ENCODE measurements at places on chromosomes 12 and 14.

DNA sequence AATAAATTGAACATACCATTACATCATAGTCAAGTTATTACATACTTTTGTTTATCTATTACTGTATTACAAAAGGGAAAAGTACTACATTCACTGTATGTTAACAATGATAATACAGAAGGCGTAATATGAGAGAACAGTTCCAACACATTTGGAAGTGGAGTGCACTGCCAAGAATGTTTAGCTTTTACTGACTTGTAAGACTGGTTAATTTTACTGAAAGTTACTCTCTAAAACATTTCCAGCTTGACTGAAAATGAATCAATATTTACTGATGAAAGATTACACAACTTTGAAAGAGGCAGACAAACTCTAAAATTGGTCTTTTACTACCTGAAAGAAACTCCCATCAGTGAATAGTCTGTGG, 728.5 kb downstream of the FSCB start:
- no peak for DNase-seq

DNA sequence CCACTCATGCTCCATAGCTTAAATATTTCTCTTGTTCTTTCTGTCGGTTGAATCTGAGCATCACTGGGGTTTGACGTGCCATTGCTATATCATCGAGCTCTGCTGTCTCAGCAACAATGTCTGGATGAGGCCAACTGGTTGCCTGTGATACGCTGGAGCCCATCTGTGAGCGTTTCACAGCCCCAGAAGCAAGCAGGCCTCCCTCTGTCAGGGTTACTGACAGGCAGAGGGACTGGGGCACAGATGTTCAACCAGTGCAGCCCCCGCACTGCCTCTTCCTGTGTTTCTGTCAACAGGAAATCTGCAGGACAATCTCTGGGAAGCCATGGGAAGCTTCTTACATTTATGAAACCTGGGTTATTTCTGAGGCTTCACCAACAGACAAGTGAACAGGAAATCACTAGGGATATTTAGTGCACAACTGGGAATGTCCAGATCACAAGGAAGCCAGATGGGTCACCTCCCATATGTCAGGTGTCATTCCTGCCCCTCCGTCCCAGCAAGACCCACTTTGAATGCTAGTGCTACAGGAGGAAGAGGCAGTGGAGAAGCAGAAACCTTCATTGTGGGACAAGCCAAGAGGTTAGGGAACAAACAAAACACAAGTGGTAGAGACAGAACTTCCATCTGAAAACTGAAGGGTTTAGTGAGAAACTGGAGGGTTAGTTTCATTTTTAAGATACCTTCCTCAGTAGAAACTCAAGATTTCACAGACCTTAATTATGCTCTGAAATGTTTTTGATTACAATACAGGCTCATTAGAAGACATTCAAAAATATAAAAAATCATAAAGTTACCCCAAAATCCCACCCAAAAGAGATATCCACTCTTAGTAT, 24.1 kb downstream of the DMAC2L start:
- DNase-seq = peak; percentile 85

DNA sequence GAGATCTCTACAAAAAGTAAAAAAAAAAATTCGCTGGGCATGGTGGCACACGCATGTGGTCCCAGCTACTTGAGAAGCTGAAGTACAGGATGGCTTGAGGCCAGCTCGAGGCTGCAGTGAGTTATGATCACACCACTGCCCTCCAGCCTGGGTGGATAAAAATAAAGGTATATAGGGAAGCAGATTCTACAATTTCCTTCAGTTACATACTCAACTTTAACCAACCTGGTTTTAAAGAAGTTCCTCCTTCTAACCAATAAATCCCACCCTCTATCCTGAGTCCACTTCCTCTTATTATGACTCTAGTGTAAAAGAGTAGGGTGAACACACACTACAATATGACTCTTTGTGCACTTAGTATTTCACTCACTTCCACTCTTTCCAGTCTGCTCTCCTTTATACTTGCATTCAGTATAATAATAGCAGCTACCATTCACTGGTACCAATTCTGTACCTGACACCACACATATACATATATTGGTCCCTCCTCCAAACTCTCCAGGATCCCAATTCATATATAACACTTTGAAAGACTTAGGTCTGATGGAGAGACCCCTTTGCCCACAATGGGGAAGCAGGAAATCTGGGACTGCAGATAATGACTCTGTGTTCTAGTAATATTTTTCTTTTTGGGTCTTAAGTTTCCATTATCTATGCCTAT, 2.3 kb downstream of the ARF3 start:
- DNase-seq = no peak

GRCh38 chr14:22152161-22152870, 436.7 kb downstream of the DAD1 start:
- DNase-seq = no peak

- DNase-seq = no peak
Measured at GRCh38 chr12:47112679-47113078, 32.9 kb upstream of the AMIGO2 start.

- no peak for DNase-seq
Measured at GRCh38 chr12:85831327-85831990, 4.8 kb downstream of the RASSF9 start.

- peak; percentile 4 for DNase-seq
Measured at GRCh38 chr12:124898200-124898922, 16.1 kb downstream of the UBC start.

GRCh38 chr12:116498471-116498870, 60.7 kb upstream of the MAP1LC3B2 start:
- no peak for DNase-seq

DNA sequence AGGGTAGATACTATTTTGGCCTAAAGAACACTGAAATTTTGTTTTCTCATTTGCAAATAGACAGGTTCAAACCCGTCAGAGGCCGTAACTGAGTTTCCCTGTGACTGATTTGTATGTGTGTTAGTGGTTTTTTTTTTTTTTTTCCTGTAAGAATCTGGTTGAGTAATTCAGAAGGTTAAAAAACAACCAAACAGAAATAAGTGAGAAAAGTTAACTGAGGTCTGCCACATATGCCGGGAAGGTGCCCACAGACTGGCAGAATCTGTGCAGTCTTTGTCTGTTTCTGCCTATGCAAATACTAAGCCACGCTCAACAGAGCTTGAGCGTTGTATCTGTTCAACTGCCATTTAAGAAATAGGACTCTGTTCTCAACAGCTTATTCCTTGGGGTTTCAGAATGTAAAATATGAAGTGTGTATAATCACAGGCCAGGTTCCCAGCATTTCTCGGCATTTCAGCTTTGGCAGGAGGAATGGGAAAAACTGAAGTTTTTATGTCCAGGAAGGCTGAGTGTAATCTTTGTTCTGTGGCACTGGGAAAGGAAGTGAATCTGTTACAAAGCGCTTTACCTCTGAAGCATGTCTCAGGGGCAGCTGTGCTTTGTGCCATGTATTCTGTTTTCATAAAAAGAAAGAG, 181.9 kb downstream of the PRKCH start:
- DNase-seq = no peak

GRCh38 chr12:89552376-89552775, 26.5 kb upstream of the POC1B start:
- no peak for DNase-seq

GRCh38 chr12:56645201-56645716, 525 bp downstream of the ATP5F1B start:
- no peak for DNase-seq

DNA sequence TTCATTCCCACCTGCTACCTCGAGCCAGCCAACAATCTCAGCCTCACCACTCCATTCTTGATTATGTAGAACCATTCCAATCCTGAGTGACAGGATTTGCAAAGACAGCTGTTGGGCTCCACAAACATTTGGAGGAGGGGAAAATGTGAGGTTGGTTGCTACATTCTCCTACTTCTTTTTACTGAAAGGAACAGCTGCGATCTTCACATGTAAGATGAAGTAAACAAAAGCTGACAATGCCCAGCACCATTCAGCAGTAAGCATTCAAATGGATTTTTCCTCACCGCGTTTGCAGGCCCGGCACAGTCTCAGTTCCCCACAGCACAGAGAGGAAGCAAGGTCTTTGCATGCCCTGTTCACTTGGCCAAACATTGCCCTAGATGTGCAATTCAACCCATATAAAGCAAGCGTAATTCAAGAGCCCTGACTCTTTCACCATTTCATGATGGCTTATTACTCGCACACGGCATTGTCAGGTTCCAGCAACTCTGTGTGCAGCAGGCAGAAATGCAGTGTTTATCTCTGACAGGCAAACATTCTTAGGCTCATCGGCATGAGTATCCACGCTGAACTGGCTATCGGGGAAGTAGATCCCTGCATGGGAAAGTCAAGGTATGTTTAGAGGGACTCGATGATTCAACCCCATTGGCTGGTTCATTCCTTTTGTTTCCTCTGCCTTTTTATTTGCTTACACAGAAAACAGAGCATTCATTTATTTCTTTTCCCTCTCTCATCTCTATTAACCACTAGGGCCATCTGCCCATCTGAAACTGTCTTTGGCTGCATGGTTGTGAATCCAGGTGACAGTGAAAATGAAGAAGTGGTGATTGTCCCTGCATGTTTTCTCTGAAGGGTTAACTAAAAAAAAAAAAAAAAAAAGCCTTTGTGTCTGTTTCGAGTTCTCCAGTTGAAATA, 236.1 kb upstream of the PLEKHG7 start:
- DNase-seq = peak; percentile 57

- no peak for DNase-seq
Measured at GRCh38 chr12:107526555-107527180, 158.9 kb upstream of the PWP1 start.

GRCh38 chr12:53480491-53481442, 18.5 kb downstream of the MAP3K12 start:
- DNase-seq = no peak

- peak; percentile 10 for DNase-seq
Measured at GRCh38 chr14:100239840-100240667, 1.1 kb downstream of the YY1 start.

DNA sequence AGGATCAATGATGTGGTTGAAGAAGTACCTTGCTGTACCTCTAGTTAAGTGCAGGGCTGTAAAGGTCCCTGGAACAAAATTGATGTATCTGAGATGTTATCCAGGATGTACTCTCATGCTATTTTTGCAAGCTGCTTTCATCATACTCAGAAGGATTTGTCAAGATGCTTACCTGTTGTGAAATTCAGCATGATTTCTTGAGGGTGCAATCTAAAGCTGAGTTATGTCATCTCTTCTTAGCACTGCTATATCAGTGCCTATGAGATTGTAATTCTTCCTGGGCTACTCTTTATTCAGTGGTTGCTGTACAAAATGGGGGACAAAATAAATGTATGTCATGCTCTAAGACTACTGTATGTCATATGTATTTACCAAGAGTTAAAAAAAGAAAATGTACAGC, 340.7 kb upstream of the LMO3 start:
- DNase-seq = no peak

GRCh38 chr12:64103825-64104740, 118.0 kb downstream of the KICS2 start:
- no peak for DNase-seq

DNA sequence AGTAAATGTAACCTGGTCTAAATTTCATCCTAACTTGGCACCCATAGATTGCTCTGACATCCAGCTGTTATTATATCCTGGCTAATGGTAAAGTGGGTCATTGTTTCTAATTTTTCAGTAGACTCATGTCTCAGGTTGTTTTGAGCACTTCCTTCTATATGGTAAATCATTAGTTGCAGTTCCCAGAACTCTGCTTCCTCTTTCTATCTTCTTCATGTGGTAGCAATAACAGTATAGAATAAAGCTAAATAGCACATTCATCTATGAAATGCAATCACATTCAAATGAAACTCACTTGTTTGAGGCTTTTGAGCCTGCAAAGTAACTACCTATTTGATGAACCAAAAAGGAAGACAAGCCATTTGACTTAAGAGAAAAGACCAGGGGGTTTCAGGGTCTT, 65.1 kb upstream of the GZMB start:
- DNase-seq = no peak

DNA sequence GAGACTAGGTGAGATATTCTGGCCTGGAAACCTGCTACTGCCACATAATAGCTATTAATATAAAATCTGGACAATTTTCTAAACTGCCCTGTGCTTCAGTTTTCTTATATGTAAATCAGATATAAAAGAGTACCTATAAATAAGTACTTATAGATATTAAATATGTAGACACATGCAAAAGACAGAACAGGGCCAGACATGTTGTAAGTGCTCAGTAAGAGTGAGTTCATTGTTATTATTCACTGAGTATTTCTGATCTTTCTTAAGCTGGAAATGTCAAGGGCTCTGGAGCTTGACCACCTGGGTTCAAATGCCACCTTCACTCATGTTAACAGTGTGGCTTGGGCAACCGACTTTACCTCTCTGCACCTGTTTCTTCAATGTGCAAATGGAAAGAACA, 179.8 kb downstream of the GALC start:
- no peak for DNase-seq

GRCh38 chr12:122215771-122216170, 10.1 kb downstream of the DIABLO start:
- DNase-seq = no peak

- no peak for DNase-seq
Measured at GRCh38 chr14:68168460-68169109, 349.0 kb downstream of the RAD51B start.

- DNase-seq = no peak
Measured at GRCh38 chr14:90336985-90337384, 5.2 kb upstream of the NRDE2 start.
